Stimulated activated CD4-positive, alpha-beta T cell treated with anti-CD3 and anti-CD28 coated beads, Interleukin-1b, Interleukin-23, amount 100 ng/mL, for 1 hour (primary cell): ENCODE measurements at places on chromosomes 3 and 15.

- no peak for DNase-seq
These were observed 136.8 kb downstream of the TPRG1 start for GRCh38 chr3:189308608-189309007.

DNA sequence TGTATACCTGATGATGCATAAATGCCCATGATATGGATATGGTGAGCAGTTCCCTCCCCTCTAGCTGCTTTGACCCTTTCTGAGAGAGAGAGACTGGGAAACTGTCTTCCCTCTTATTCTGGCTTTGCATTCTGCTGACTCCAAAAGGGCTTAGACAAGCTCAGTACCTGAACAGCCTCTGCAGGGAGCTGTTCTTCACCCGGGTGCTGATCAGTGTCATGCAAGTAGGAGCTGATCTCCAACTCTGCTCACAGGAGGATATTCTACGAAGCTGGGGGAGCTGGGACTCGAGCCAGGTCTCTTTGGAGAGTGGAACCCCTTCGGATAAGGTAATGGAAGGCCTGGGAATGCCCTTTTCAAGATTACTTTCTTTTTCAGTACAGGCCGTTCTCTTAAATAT, 237.1 kb downstream of the RYR3 start:
- DNase-seq, result no peak

- no peak for DNase-seq
These were observed 89.1 kb downstream of the TGFBR2 start for GRCh38 chr3:30695302-30696061.

DNA sequence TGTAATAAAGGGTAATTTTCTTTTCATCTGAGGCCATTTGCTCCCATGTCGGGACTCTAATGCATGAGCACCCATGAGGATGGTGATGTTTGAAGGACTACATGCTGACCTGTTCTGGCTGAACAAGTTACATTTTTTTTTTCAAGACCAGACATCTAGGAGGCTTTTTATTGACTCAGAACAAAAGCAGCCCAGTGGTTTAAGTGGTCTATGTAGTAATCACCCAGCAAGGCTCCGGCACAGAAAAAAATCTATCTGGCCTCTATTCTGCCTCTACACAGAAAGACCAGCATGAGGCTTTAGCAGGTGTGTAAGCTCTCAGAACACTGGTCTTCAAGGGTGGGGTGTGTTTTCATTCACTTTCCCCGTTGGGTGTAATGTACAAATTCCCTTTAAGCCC, 95.1 kb upstream of the ZBED2 start:
- no peak for DNase-seq

DNA sequence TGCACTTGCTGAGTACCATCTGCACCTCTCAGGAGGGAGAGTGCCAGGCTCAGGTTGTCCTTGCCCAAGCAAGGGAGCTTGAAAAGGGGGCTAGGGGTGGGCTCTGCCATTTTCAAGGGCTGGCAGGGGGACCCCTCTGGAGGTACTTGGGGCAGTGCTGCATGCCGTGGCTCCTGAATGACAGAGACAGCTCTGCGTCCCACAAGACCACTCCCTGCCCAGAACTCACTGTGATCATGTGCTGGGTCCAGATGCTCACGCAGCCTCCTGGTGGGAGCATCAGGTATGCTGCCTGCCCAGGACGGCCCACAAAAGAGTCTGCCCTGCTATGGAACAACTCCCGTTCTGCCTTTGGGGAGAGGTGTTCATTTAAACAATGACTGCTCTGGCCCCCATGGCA, 165.2 kb downstream of the GOLGA6L4 start:
- DNase-seq, result no peak

- DNase-seq, result no peak
These were observed 6.6 kb upstream of the MNS1 start for GRCh38 chr15:56471440-56472069.

- DNase-seq, result no peak
These were observed 756 bp upstream of the RMDN3 start for GRCh38 chr15:40755812-40756208.

- no peak for DNase-seq
These were observed 40.5 kb downstream of the MYLK start for GRCh38 chr3:123843668-123844067.

GRCh38 chr15:25541228-25541627, 102.4 kb upstream of the UBE3A start:
- DNase-seq, result no peak

DNA sequence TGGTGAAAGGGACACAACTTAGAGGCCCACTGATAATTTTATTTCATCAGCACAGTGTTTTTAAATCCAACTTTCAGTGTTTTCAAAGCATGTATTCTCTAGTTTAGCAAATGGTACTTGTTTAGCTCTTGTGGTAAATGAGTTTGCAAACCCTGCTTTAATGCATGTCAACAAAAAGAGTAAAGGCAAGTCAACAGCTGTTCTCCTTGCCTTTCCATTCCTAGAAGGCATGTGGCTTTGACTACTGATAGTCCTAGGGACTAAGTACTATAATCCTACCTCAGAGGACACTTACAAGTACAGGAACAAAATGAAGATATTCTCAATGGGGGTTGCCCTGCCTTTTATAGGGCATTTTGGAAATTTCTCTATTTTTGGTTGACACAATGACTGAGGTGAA, 13.1 kb downstream of the NPTN start:
- DNase-seq, result no peak

DNA sequence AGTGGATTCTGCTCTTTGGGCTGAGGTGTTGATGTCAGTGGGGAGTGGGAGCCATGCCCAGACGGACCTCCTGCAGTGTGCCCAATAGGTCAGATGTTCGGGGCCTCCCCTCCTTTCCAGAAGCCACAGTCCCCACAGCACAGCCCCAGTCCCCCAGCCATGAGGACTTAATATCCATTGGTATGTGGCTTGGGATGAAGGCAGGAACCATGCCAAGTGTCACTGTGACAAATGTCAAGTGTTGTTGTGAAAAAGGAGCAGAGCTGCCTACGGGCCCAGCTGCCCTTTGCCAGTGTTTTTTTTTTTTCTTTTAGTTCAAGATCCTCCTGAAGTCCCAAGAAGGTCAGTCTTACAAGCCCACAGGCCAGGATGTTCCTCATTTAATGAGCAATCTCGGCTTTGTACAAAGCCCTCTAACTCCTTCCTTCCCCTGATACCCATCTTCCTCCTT, 12.2 kb downstream of the SEMA3G start:
- no peak for DNase-seq

- DNase-seq, result no peak
These were observed 1030.0 kb downstream of the TBL1XR1 start for GRCh38 chr3:176167272-176167671.

- peak; percentile 35 for DNase-seq
These were observed 544.8 kb downstream of the AGBL1 start for GRCh38 chr15:86624261-86625036.

DNA sequence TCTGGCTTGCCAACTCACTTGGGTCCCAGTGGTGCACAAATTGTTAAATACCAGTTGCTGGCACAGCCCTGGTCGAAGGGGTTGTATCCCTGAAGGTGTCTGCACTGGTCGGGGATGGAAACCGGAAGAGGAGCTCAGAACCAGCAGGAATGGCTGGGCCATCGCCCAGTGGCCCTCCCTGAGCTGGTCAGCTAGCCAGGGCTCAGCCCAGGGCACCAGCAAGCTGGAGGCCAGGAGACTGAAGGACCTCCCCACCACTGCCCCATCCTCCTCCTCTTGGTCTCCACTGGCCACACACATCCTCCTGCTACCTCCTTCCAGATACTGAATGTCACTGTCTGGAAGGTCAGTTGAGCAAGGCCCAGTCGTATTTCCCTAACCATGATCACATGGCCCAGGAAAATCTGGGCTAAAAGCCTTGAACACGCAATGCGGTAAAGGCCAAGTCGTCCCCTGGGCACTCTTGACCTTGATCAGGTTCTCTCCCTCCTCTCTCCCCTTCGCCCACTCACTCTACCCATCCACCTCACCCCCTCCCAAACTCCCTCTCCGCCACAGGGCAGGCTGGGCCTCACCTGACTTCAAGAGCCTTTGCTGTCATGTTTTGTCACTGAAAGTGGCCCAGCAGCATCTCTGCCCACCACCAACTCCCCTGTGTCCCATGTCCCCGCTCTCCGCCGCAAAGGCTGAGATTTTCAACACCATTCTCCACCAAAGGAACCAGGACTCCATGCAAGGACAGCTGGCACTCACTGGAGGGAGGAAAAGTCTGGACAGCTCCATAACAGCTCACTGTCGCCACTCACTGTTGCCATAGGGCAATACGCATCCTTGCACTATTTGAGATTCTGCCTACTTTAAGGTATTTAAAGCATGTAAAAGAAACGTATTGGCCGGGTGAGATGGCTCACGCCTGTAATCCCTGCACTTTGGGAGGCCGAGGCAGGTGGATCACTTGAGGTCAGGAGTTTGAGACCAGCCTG, 12.1 kb downstream of the ZDHHC19 start:
- no peak for DNase-seq

- DNase-seq, result no peak
These were observed 87.0 kb downstream of the GMPS start for GRCh38 chr3:155957412-155957880.

- DNase-seq, result no peak
These were observed at the start of gene MYRIP for GRCh38 chr3:39809181-39809994. Gene MYRIP, plus strand, starts transcription at chr3:39809609. Its CDS starts 91,208 bp downstream, at chr3:39900817.

GRCh38 chr3:40464339-40465110, 7.4 kb downstream of the RPL14 start:
- DNase-seq, result no peak

DNA sequence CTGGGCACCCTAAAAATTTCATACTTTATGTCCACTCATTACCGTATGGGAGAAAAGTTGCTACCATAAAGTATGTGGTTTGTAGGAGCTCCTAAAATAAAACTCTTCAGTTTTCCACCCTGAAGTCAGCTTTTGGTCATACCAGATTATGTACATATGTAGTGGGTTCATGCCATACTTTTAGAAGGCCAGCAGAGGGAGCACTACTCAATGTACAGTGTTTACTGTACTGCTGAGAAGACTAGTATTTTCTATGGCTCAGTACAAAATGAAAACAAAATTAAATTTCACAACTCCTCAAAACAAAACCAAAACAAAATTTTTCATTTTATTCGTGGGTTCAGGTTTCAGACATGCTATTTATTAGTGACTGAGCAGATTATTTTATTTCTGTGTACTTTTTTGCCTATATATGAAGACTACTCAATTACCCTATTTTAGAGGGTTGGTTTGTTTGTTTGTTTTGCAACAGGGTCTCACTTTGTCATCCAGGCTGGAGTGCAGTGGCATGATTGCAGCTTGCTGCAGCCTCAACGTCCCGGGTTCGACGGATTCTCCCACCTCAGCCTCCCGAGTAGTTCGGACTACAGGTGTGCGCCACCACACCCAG, 24.3 kb downstream of the NXPE3 start:
- DNase-seq, result no peak
